ENCODE measurements at places on chromosomes 6 and 20. TPM values are rescaled to one million over a fixed set of nuclear protein-coding genes. Genes with fewer than 3 reads are reported as not detected.

- no peak for DNase-seq
These were observed 257.0 kb downstream of the NRN1 start for GRCh38 chr6:5749651-5750215.

The ATP6V1G2 gene
- total RNA-seq: 1.4 TPM

- no peak for DNase-seq
These were observed 63.5 kb upstream of the ASCC3 start for GRCh38 chr6:100944644-100945043.

GRCh38 chr20:58745391-58745790 is 52.8 kb downstream of the NPEPL1 start:
- DNase-seq: no peak

DNA sequence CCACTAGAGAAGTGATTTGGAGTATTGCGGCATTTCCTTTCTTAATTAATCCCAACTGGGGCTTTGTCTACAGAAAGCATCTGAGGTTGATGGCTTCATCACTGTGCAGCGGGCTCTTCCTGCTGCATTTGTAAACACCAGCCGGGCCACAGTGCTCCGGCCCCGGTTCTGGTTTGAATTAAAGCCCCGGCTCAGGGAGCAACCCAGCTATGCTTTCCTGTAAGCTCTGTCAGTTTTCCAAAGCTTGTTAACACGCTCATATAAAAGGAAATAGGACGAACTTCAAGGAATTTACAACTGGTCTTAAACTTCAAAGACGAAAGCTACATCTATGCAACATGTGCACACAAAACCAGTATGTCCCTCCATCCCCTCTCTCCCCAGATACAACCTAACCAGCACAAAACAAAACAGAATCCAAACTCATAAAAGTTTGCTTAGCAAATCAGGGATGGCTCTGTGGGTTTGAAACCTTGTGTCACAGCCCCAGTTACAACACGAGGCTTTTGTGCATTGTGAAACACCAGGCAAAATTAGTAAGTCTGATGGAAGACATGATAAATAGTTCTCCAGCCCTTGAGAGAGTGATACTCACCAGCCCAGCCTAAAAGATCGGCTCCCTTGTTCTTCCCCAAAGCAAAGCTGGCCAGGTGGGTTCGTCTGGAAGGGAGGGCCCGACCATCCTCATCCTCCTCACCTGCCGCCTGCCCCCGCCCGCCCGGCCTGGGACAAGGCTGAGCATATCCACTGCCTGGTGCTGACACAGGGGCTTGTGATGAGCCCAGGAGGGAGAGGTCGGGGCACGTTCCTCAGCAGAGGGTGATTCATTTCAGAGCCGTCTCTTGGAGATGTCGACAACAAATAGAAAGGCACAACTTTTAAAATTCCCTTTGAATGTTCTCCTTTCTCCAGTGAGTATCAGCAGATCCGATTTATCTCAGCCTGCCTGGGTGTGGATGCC is 197.9 kb downstream of the TFAP2C start:
- no peak for DNase-seq

The TCF15 gene
- total RNA-seq: 14.2 TPM

GRCh38 chr6:145277358-145278086 is 457.8 kb downstream of the EPM2A start:
- DNase-seq: no peak

DNA sequence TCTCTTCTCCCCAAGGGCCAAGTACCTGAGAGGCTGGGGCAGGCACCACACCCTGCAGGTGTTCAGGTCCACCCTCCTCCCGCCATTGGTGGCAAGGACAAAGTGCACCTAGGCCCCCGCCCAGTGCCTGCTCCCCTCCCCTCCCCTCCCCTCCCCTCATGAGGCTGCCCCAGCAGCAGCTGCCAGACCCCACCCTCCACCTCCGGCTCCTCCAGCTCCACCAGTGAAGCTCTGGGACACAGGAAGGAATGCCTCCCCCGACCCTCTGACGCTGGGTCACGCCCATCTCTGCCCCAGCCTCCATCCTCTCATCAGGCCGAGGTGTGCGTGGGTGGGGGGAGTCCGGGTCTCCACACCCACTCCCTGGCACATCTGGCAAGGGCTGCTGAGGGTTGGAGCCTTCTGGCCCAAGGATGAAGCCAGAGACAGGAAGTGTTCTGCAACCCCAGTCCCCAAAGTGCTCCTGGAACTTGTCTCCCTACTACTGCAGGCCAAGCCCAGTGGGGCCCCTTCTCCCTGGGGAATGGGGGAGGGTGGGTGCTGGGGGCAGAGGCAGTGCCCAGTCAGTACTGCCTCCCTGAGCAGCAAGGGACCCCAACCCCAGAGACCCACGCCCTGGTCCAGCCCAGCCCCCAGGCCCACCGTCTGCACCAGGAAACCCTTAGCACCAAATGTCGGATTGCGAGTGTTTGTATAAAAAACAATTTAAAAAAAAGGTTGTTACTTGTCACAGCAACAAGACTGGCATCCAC is 1.6 kb upstream of the UCKL1 start:
- peak; percentile 66 for DNase-seq

GRCh38 chr6:52306972-52307870 is 22.7 kb upstream of the MCM3 start:
- DNase-seq: no peak

Measured in heart left ventricle (tissue), 16 donors.